ENCODE measurements at places on chromosomes 11 and 22. TPM values are rescaled to one million over a fixed set of nuclear protein-coding genes. Genes with fewer than 3 reads are reported as not detected.

SLC22A12 gene
- total RNA-seq, result not detected

MOV10L1 gene
- 0.43 TPM for total RNA-seq

TSPAN32 gene
- total RNA-seq, result 0.76 TPM

FGF3 gene
- not detected for total RNA-seq

P2RX6 gene
- 1.0 TPM for total RNA-seq

OR6T1 gene
- not detected for total RNA-seq

PTS gene
- 44.2 TPM for total RNA-seq

GAB4 gene
- total RNA-seq, result not detected

GRIA4 gene
- total RNA-seq, result not detected

CNGA4 gene
- total RNA-seq, result not detected

UBQLNL gene
- total RNA-seq, result 0.32 TPM

DEFB131B gene
- not detected for total RNA-seq

ACO2 gene
- total RNA-seq, result 63.8 TPM

FBLN1 gene
- 1,210 TPM for total RNA-seq

B4GAT1 gene
- total RNA-seq, result 20.0 TPM

WBP2NL gene
- total RNA-seq, result 1.2 TPM

CHRNA10 gene
- total RNA-seq, result 0.52 TPM

PRDX5 gene
- total RNA-seq, result 82.7 TPM

EPS8L2 gene
- 23.8 TPM for total RNA-seq

MRGPRX1 gene
- not detected for total RNA-seq

USP2 gene
- total RNA-seq, result 17.3 TPM

KCNJ11 gene
- 0.56 TPM for total RNA-seq

CABP7 gene
- total RNA-seq, result not detected

NAALAD2 gene
- 2.0 TPM for total RNA-seq

All from posterior vena cava (tissue), 2 donors.